Esophagus squamous epithelium (tissue), 5 donors: ENCODE measurements at places on chromosomes 11 and 22. TPM values are rescaled to one million over a fixed set of nuclear protein-coding genes. Genes with fewer than 3 reads are reported as not detected.

DNA sequence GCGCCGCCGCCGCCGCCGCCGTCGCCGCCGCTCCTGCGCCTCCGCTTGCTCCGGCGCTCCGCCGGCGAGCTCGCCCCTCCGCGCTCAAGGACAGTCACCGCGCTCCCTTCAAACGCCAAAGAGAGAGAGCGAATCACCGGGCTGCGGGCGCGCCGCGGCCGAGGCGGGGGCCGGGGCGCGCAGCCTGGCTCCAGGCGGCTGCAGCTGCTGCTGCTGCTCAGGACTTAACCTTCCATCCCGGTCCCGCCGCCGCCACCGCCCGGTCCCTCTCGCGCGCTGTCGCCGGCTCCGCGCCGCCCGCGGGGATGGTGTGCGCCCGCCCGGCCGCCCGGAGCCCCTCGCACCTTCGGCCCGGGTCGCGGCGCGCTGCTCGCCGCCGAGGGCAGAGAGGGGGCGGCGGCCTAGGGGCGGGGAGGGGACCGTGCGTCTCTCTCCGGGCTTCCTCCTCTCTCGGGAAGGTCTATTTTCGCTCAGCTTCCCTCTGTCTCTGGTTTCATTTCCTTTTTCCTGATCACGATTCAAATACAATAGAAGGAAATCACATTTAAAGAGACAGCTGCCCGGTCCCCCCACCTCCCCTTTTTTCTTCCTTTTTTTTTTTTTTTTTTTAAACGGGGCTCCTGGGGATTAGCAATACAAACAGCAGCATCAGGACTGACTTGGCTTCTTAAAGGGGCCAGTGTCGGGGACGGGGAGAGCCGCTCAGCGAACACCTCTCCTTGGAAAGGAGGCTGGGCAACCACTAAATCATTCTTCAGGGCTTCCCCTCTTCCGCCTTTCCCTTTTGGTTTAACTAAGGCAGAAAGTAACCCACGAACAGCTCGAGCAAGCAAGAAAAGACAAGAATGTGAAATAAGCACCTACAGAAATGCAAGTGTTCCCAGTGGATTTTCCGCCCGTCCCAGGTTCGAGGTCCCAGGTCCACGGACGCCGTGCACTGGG is 22.1 kb downstream of the LMO2 start:
- DNase-seq, result no peak

GRCh38 chr11:94224078-94224477 is 80.3 kb upstream of the IZUMO1R start:
- no peak for DNase-seq

The OR5P2 gene
- total RNA-seq, result not detected

DNA sequence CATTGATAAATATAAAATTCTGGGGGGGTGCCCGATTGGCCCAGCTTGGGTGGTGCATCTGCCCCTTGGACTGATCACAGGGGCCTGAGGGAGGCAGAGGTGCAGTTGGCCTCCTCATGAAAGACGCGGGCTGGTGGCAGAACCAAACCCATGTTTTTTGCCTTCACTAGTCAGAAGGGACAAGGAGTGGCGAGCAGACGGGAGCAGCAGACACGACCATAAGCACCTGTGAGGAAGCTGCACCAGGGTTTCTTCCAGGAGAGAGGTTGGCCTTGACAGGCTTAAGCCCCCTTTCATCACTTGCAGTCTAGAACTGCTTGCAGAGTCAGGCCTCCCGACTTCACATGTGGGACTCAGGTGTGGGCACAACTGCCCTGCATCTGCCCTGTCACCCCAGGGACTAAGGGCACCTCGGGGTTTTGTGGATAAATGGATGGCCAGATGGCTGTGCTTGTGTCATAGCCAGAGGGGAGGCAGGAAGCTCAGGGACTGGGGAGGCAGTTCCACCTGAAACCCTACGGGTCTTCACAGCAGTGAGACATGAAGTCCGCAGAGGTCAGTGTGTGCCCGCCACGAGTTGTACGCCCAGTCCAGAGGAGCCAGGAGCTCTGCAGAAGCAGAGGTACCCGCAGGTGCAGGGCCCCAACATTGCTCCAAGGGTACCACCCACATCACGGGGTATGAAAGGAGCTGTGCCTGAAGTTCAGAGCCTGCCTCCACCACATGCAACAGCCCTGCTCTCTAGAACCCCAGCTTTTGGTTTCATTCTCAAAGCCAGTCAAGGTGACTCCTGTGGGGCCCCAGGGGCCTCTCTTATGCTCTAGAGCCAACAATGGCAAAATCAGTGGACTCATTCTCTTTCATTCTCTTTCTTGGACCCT is 18.2 kb upstream of the SYT13 start:
- no peak for DNase-seq

The GNG3 gene
- total RNA-seq, result not detected

The CLDN5 gene
- 11.2 TPM for total RNA-seq

GRCh38 chr22:22062306-22062793 is 79.8 kb upstream of the TOP3B start:
- no peak for DNase-seq

GRCh38 chr22:37442135-37442534 is 14.9 kb upstream of the ELFN2 start:
- DNase-seq, result no peak

- DNase-seq, result no peak
Observed at GRCh38 chr22:39197578-39197977, 45.1 kb upstream of the CBX7 start.

The GGTLC2 gene
- total RNA-seq, result not detected

DNA sequence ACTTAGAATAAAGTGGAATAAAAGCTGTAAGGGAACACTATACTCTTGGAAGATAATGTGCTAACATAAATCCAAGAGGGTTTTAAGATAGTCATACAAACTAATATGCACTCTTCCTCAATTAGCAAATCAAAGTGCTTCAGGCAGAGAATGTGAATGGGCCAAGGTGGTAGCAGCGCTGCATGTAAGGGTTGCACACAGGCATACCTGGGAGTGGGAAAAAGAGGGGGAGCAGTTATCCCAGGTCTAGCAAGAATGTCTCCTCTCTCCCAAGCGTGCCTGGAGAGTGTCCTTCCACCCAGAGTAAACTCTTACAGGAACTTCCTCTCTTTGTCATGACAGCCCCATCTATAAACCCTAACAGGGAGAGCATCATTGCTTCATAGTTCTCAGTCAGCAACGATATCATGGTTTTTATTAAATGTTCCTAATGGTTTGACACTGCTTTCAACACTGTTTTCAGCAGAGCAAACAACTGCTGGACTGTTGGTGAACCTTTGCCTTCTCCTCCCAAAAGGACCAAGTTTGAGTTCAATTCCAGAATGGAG is 61.6 kb downstream of the SYTL2 start:
- DNase-seq, result no peak

GRCh38 chr11:112579282-112579681 is 318.6 kb upstream of the PLET1 start:
- DNase-seq, result no peak

GRCh38 chr11:12451179-12451814 is 73.9 kb downstream of the PARVA start:
- no peak for DNase-seq

GRCh38 chr11:113725913-113726312 is 19.8 kb upstream of the TMPRSS5 start:
- DNase-seq, result no peak

DNA sequence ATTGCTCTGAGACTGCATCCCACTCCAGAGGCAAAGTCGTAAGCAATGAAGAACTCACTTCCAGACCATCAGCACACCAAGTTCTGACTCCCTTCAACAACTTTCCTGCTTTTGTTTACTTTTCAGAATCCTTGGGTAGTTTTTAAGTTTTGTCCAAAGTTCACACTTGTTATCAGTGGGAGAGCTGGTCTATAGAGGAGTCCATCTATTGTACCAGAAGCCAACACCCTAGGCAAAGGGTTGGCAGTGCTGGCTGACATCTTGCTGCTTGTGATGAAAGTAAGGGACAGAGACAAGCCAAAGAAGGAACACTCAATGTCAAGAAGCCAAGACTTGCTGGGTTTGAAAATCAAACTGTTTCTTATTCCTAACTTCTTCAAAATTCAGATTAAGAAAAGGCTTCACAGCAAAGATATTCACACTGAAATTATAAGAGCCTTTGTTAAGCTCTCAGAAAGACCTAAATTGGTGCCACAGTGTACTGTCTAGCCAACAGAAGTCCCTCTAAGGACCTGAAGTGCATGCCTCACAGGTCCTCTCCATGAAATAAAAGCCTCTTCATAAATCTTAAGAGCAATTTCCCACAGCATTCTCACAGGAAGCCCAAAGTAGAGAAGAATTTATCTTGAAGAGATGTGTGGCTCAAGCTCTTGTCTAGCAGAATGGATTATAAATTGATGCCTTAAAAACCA is 21.5 kb upstream of the LINC01488 start:
- DNase-seq, result no peak

DNA sequence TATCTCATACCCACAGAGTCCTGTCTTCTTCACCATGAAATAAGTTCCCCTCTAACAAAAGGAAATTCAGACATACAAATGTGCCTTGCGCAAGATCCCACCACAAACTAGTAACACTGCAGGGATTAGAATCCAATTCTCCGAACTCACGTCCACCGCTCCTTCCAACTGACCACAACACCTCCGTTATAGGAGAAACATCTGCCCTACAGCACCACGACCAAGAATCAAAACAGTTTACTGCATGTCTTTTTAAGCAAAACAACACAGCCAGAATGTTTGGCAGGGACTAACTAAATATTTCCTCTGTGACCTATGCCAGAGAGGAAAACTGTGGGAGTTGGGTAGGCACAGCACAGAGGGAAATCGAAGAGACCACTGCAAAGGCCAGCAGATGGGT is 72.7 kb upstream of the AKIP1 start:
- DNase-seq, result no peak

DNA sequence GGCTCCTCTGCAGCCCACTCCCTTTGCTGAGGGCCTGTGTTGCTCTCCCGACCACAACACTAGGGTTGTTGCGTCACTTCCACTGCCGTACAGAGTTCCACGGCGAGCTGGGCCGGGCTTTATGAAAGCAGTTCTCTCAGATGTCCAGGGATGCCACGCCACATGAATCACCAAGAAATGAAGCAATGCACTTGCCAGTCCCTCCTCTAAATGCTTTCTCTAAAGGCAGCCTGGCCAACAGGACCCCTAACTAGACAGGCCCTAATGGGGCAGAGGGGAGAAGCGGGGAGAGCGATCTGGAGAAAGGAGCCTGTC is 188.7 kb downstream of the CTTN start:
- no peak for DNase-seq

DNA sequence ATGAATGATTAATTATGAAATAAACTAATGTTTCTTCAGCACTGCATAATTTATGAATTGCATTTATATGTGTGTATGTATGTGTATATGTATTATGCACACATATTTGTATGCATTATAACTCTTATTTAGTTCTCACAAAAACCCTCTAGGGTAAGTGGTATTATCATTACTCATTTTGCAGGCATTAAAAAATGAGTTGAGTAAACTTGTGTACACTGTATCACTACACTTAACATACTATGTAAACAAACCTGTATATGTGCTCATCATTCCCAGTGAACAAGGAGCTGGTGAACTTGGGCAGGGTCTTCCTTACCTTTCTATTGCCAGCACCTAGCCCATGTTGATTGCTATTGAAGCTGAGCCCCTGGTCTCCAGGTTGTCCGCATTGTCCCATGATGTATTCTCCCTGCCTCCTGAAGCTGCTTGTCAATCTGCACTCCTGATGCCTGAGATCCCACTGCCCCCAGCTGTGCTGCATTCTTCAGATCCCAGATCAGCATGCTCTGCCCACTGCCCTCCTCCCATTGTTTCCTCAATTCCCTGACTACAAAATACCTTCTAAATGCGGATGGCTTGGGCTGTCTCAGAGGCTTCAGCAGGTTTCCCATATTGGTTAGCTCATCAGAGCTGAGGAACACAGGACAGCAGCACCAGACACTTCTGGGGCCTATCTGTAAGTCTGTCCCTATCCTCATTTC is 267.9 kb upstream of the SESN3 start:
- no peak for DNase-seq

The GRAP2 gene
- 0.76 TPM for total RNA-seq

- DNase-seq, result no peak
Observed at GRCh38 chr11:67290801-67291200, 1.7 kb downstream of the ANKRD13D start.

DNA sequence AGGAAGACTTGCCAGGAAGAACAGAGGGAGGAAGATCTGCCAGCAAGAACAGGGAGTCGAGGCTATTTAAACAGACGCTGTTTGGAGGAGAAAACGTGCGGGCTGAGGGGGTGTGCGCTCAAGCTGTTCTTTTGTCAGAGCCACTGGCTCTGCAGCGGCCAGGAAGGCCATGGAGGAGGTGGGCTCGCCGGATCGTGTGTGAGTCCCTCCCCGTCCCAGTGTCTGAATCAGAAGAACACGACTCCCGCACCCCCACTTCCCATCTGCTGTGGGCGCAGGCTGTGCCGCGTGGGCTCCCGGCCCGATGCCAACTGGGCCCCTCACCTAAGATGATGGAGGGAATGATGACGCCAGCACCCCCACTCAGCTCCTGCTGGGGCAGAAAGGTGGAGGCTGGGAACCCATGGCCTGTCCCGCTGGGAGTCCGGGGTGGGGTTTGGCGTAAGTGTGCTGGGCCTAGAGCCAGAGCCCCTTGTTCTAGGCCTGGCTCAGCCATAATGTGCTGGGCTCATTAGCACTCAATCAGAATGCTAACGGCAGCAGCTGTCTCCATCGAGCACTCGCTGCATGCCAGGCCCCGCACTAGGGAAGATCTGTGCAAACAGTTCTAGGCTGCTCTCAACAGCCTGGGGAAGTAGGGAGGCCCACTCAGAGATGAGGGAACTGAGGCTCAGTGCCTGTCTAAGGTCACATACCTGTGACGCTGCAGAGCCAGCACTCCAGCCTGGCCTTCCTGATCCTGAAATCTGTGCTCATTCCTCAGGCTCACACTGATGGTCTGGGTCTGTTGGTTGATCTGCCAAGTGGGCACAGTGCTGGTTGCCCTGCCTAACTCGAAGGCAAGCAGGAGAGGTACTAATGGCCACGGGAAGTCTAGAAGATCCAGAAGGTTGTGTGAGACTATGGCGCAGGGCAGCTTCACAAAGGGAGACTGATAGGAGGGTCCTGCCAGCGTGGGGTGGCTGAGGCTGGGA is 11.5 kb downstream of the NPTXR start:
- DNase-seq, result no peak

DNA sequence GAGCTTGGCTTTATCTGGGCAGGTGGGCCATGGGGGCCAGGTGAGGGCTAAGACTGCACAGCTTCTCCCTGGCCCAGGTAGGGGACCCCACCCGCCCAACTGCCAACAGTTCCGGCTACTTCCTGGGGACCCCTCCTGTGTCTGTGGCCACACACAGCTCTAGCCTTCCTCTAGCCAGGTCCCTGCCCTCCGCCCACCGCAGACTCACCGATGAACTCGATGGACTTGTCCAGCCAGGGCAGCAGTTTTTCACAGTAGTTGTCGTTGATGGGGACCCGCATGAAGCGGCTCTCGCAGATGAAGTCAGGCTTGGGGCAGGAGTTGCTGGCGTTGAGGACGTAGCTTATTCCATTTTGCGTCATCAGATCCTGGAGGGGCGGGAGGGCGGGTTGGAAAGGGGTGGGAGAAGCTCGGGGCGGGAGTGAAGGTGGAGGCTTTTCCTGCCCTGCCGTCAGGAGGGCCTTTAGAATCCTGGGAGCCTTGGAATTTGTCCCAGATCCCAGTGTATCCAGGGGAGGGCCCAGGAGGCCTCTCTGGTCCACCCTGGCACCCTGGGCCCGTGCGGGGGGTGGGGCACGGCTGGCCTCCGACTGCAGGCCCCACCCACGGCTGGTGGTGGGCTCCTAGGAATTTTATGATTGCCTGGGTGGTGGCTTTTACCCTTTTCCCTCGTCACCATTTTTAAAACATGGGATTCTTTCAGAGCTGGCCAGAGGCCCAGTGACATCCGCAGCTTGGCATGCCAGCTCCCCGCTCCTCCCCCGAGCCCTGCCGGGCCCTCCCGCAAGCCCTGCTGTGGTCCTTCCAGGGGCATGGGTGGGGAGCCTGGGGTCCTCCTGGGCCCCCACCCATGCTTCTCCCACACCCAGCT is 13.9 kb downstream of the DUSP8 start:
- DNase-seq, result no peak

- no peak for DNase-seq
Observed at GRCh38 chr11:15091175-15091574, 17.8 kb downstream of the CALCB start.
